ENCODE measurements at places on chromosomes 6 and 20.
A peak's percentile ranks its signal among the peaks of the same experiment; 100 is the strongest.

- DNase-seq: peak; percentile 57
Measured at GRCh38 chr20:62938105-62938888, at the start of gene GID8. GID8 (plus strand) TSS chr20:62938147; CDS start chr20:62941503, 3,356 bp downstream.

DNA sequence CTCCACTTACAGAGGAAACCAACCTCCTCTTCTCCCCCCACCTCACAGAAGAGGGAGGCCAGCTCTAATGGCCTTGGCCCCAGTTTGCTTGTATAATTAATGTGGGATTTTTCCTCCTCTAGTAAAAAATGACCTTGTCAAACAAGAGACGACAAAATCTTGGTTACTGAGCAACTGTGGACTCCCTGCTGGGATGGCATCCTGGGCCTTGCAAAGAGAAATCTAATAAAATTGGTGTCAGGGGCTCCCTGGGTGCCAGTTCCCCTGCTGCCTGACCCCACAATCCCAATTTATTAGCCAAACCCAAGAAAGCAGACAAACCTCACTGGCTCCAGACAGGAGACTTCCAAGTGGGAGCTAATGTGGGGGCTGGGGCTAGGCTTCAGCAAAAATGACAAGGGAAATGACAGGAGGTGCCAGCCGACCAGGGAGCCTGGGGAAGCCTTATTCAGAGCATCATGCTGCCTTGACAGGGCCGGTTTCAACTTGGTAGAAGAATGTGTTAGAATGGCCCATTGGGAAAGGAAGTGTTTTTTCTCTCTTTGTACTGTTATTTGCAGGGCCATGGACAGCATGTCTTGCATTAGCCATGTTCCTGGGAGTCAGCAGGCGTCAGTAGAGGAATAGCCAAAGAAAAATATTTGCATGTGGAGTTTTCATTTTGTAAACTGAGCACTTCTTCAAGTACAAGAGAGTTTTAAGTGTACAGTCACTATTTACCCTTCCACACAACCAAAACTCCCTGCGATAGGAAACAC lies 816.9 kb downstream of the DHX35 start:
- DNase-seq: no peak

DNA sequence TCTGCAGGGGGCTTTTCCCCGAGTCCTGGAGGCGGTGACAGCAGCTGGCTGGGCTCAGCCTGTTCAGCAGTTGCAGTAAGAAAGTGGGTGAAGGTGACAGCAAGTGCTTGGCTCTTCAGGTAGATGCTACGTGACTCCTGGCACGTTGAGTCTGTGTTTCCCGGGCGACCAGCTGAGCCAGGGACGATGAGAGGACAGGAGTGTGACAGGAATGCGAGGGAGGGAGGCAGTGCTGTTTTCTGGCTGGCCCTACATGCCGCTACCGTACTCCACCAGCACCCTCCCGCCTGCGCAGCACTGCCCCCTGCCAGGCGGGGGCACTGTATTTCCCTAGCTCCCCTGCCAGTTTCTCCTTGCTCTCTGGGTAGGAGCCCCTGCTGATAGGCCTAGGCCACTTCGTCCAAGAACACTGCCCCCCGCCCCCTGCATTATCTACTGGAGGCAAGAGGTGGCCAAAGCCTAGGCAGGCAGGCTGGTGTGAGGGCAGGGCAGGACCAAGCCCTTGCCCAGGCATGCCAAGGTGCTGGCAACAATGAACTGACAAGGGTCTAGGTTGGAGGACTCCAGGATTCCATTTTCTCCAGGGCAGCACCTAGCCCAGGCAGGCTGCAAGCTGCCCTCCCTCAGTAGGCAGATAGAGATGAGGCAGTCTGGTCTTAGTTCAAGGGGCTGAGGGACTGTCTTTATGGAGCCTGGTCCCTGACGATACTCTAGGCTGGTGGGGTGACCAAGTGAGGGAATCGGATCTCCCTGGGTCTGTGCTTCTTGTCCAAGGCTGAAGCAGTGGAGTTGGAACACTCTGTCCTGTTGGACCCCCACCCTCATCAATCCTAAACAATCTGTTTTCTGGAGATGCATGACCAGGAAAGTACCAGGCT lies 19.2 kb downstream of the MRPS18A start:
- DNase-seq: peak; percentile 70

GRCh38 chr6:90383196-90383822 lies 86.7 kb upstream of the BACH2 start:
- no peak for DNase-seq

GRCh38 chr20:58017231-58017969 lies 211.1 kb downstream of the ANKRD60 start:
- no peak for DNase-seq

- DNase-seq: peak; percentile 9
Measured at GRCh38 chr6:113763876-113764275, 93.3 kb upstream of the MARCKS start.
